ENCODE measurements at places on chromosomes 12 and 14.

- DNase-seq, result peak; percentile 34
Observed at GRCh38 chr14:39266525-39266870, 32.8 kb downstream of the MIA2 start.

GRCh38 chr12:21911832-21912231 lies 29.4 kb downstream of the ABCC9 start:
- DNase-seq, result peak; percentile 5

DNA sequence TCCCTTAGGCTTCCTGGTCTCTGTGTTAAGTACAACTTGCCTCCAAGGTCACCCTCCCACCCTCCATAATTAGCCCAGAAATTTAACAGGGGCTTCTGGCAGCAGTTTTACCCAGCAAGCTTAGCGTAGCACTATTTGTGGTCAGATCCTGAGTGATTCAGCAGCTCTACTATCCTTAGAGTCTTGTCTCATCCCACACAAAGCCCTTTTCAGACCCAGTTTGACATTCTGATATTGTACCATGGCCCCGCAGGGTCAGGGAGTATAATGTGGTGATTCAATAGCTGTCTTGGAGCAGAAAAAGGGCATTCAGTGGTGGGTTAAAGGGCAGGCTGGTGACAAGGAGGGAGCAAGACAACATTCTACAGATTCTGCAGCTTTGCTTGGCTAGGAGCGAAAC lies 153.8 kb upstream of the DDHD1 start:
- DNase-seq, result peak; percentile 71

GRCh38 chr12:104691721-104692556 lies 235.2 kb downstream of the CHST11 start:
- DNase-seq, result no peak

DNA sequence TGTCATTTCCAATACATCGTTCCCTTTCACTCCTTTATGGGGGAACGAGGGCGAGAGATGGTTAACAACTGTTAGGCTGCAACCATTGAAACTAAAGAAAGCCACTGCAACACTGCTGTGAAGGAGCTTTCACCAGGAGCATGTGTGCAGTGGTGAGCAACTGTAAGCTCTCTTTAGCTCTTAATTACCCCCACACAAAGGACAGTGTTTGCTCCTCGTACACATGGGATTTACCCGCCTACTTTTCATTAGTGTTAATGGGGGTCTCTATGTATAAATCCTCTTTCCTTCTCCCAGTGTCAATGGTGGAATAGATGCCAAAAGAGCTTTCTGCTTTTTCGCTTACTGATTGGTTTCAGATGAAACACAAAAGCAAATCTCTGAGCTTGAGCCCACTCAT lies 343.1 kb downstream of the FLRT2 start:
- DNase-seq, result no peak

DNA sequence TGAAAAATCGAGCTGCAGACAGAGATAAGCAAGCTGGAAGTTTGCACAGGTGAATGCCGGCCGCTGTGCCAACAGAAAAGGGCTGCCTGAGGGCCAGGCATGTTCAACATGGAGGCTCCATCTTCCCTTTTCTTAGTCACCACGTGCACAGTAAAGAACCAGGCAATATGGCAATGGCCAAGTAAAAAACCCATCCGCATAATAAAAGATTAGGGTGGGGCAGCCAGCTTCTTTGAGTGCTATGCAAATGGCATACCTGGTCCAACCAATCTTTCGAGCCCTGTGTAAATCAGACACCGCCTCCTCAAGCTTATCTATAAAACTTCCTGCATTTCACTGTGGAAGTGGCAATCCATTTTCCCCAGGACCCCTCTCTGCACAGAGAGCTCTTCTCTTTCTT lies 16.7 kb downstream of the PNP start:
- DNase-seq, result no peak

- DNase-seq, result peak; percentile 60
Observed at GRCh38 chr12:96514328-96514727, 25.0 kb downstream of the CFAP54 start.

GRCh38 chr12:69313209-69313608 lies 35.0 kb upstream of the LYZ start:
- DNase-seq, result no peak

GRCh38 chr12:19527866-19528265 lies 88.6 kb downstream of the AEBP2 start:
- no peak for DNase-seq

DNA sequence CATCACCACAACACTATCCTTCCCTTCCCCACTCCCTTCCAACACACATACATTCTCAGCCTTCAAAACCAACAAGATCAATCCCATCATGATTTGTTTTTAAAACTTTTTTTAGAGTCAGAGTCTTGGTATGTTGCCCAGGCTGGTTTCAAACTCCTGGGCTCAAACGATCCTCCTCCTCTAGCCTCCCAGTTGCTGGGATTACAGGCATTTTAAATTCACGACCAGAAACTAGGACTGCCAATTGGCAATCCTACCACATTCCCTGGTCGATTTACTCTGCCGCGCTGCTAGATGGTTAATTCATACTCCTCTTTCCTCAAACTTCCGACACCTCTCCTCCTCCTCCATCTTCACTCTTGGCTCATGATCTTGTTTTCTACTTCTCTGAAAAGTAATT lies 37.5 kb upstream of the TMCC3 start:
- no peak for DNase-seq

DNA sequence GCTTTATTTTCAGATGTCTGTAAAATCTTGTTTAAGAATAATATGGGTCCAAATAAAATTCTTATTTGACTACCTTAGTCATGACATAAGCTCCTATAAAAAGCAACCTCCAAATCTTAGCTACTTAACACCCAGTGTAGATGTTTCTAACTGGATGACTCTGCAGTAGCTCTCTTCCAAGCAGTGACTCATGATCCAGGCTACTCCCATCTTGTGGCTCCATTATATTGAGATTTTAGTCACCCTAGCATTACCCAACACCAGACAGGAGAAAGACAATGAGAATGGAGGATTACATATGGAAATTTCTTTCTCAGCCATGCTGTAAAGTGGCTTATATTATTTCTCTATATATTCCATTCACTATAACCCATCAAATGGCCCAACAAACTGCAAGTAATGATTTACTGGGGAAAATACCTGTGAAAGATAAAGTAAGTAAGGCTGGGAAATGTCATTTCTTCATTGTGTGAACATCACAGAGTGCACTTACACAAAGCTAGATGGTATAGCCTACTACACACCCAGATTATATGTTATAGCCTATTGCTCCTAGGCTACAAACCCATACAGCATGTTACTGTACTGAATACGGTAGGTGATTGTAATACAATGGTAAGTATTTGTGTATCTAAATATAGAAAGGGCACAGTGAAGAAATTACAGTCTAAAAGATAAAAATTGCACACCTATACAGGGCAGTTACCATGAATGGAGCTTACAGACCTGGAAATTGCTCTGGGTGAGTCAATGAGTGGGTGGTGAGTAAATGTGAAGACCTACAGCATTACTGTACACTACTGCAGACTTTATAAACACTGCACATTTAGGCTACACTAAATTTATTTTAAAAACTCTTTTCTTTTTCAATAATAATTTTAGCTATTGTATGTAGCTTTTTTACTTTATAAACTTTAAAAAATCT lies 163.2 kb downstream of the DYRK2 start:
- peak; percentile 93 for DNase-seq

- no peak for DNase-seq
Observed at GRCh38 chr14:81991998-81992397, 458.3 kb upstream of the SEL1L start.

DNA sequence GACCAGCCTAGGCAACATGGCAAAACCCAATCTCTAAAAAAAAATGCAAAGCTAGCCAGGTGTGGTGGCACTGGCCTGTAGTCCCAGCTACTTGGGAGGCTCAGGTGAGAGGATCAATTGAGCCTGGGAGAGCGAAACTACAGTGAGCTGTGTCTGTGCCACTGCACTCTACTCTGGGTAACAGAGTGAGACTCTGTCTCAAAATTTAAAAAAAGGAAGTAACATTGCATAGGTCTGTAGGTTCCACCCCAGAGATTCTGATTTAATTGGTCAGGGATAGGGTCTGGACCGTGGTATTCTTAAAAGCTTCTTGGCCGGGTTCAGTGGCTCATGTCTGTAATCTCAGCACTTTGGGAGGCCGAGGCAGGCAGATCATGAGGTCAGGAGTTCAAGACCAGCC lies 26.2 kb downstream of the ZC2HC1C start:
- no peak for DNase-seq

GRCh38 chr14:52244997-52245396 lies 22.5 kb upstream of the PTGDR start:
- no peak for DNase-seq

GRCh38 chr14:99777951-99778350 lies 15.3 kb upstream of the EML1 start:
- DNase-seq, result no peak

DNA sequence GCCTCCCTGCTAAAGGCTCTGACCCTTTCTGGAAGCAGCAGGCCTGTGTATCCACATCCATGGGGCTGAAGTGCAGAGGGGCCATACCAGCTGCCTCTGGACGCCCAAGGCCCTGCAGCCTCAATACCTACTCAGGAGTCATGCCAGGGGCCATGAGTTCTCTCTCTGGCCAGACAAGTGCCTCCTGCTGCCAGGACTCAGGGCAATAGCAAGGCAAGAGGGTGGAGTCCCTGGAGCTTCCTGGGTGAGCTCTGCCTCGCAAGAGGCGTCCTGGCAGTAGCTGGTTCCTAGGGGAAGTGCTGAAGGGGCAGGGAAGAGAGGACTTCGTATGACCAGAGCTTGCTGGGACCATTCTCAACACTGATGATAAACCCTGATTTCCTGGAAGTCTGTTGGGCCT lies 10.9 kb upstream of the ENDOU start:
- no peak for DNase-seq

DNA sequence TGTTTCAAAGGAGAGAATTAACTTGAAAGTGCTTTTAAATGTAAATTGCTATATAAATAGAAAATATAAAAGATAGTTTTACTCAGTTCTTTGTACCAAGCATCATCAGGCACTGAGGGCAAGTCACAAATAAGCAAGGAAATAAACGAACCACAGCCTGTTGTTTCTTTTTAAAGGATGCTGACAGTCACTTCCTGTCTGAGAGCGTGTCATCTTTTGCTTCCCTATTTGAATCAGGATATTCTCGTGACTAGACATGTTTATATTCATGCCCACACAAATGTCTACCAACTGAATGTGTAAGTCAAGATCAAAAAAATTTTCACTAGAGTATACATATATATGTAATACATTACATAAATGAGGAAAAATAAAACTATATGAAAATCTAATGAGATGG lies 31.4 kb upstream of the SLC2A13 start:
- DNase-seq, result peak; percentile 6

- DNase-seq, result peak; percentile 59
Observed at GRCh38 chr14:94423453-94424056, 29.0 kb downstream of the SERPINA11 start.

GRCh38 chr14:64725261-64725815 lies 21.1 kb downstream of the PLEKHG3 start:
- DNase-seq, result no peak

- no peak for DNase-seq
Observed at GRCh38 chr12:39427360-39427808, 15.5 kb downstream of the KIF21A start.

DNA sequence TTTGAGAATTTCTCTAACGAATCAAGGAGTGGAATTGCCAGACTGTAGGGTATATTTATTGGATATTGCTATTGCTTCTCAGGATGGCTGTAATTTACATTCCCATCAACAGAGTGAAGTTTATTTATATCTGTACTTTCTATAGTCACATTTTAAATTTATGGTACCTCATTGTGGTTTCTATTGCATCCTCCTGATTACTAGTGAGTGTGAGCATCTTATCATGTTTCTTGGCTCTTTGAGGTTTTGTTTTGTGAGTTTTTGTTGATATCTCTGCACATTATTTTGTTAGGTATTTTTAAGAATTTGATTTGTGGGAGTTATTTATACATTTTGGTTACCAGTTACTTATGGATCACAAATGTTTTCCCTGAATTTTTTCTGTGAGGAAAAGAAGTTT lies 13.9 kb downstream of the DNM1L start:
- no peak for DNase-seq

DNA sequence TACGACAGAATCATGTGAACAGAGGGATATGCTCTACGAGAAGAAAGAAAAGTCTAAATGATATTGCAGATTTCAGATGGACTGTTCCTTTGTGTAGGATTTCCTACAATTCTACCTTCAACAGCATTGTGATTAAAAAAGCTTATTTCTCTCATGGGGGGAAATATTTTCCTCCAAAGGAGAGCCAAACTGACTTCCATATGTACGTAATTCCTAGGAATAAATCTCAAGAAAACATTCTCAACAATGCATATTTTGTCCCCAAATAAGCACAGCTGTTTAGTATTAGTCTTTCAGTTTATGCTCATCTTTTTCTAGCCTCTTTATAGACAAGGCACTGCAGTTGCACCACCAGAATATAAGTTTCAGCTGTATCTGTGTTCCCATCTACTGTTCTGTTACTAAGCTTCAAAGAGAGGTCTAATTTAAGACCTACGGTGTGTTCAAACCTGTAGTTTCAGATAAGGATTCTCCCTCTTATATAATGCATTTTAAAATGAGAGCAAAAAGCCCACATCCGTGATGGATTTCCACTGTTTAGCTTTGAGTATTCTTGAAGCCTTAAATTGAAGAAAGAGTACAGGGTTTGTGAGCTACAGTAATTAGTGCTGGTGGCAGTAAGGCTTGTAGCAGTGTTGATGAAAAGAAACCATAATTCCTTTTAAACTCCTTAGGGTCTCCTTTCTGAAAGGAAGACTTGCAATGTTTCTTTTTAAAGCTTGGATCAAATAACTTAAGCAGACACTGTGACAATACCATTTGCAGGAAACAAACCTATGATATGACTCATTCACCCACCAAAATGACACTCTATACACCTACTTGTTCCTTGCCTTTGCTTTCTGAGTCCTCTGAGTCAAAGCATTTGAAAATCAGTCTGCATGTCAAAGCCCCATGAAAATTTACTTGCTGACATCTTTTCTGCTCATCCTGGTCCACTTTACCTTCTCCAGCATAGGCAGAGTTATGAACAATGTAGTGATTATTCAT lies 754.1 kb downstream of the NOVA1 start:
- DNase-seq, result no peak

GRCh38 chr12:52546126-52546525 lies 6.8 kb downstream of the KRT71 start:
- no peak for DNase-seq

DNA sequence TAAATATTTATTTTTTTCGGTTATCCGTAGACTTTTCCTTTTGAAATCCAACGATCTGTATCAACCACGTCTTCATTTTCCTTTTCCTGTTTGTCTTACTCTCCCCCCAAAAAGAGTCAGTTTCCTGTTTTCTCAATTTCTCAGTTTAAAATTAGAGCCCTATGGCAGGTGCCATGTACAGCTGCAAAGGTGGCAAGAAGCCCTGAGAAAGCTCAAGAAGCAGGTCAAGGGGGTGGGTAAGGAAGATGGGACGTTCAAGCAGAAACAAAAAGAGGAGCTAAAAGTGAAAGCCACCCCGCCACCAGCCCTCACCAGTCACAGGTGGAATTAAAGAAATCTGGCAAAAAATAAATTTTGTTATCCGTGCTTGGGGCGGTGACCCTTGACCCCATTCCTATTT lies 26.7 kb downstream of the SLC35E3 start:
- no peak for DNase-seq
